ENCODE measurements at places on chromosomes 4 and X.

DNA sequence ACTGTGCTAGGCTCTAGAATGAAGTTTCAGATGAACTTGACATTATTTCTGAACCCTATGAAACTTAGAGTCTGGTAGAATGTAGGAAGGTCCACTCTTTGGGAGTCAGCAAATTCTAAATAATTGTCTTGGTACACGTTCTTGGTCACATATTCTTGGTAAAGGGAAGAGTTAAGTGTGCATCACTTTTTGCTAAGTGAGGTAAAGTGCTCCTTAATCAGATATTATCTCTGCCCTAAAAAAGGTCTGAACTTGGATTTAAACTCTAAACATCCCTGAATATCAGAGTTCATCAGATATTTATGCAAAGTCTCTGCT lies 7.2 kb downstream of the OCIAD2 start:
- DNase-seq: no peak

DNA sequence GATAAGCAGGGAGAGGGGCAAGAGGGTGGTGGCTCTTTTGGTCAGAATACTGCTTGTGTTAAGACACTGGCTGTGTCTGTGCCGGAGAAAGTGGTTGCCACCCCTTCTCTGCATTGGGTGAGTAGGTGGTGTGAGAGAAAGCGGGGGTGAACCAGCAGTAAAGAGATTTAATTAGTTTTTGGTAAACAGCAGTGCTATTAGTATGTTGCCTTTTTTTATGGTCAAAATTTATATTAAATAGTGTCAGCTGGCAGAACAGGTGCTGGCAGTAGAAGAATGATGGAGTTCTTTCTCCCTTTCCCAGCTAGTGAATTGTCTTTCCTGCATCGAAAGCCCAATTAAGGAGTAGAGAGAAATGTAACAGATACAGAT lies 181.6 kb downstream of the LARP7 start:
- DNase-seq: no peak

DNA sequence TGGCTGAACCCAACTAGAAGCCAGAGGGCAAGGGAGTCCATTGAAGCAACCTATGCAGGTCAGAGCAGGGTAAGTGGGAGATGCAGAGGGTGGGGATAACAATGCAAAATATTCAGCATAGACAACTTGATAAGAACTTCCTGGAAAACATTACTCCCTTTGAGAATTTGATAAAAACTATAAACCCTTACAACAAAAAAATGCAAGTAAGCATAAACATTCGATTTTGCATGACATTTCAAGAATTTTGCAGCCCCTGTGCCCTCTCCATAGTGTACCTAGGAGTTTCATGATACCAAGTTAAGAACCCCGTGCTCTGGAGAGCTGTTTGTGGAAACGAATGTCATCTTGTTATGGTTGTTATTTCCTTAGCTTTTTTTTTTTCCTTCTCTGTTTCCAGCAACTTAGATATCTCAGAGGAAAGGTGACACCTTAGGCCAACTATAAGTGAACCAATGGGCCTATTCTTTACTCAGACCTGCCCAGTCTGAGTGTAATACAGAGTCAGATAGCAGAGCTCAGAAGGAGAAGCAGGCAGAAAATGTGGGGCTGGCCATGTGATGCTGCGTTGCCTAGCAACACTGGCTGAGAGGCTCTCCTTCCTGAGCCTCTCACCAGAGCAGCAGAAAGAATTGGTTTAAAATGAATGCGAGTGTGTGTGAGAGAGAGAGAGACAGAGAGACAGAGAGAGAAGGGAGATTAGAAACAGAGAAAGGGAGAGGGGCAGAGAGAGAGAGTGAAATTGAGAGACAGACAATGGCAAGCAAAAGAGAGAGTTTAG lies 36.7 kb upstream of the GABRQ start:
- no peak for DNase-seq

DNA sequence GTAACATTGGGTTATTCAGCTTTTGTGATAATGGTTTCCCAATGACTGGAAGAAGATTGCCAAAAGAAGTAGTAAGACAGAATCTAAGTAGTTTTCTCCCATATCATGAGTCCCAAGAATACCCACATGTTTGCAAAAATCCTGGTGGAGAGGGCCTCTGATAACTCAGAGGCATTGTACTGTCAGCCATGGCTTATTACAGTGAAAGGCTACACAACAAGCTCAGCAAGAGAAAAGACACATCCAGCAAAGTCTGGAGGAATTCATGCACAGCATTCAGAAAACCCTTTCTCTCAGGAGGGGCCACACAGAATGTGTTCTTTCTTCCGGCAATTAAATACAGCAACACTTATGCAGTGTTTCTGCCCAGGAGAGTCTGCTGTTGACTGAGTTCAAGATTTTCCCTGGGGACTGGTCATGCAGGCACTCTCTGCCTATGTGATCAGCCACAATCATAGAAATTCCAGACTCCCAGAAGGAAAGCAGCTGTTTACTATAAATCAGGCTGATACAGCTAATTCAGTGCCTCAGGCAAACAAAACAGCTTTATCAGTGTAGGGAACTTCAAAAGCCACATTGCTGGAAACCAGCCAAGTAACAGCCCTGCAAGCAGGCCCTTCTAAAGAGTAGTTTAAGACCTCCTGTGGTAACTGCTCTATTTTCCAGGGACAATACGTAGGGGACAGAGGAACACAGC lies 937.1 kb downstream of the CCSER1 start:
- no peak for DNase-seq

DNA sequence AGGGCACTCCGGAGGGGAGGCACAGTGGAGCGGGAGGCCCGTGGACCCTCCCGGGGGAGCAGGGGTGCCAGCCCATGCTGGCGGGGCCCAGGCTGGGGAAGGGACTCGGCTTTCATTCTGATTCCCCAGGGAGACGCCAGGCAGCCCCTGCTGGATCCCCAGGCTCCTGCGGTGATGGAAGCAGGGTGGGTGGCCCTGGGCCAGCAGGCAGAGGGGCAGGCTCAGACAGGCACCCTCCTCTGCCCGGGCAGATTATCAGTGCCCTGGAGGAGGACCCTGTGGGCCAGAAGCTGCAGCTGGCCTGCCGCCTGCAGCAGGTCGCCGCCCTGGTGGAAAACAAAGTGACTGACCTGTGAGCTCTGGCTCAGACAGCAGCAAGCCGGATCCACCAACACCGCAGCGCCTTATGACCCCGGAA lies 2.1 kb upstream of the SRPK3 start:
- no peak for DNase-seq

DNA sequence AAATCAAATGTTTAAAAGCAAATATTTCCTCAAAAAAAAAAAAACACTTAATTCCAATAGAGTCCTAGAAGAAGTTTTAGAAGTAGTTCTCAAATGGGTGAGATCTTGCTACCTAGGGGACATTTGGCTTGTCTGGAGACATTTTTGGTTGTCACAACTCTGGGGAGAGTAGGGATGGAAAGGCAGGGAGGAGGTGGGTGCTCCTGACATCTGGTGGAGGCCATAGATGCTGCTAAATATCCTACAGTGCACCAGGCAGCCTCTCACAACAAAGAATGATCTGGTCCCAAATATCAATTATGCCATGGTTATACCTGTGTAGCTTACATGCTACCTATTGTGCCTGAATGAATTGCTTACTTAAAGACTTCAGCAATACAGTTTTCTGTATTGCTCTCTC lies 46.8 kb downstream of the CPE start:
- DNase-seq: no peak

GRCh38 chr4:10092481-10093270 lies 23.9 kb downstream of the WDR1 start:
- no peak for DNase-seq

- DNase-seq: no peak
Measured at GRCh38 chr4:120855307-120856001, 67.1 kb downstream of the PRDM5 start.

- DNase-seq: no peak
Measured at GRCh38 chr4:36320117-36320896, 38.9 kb downstream of the DTHD1 start.

- no peak for DNase-seq
Measured at GRCh38 chr4:105147553-105148161, 981 bp downstream of the TET2 start.

- no peak for DNase-seq
Measured at GRCh38 chrX:22349116-22349515, 76.4 kb downstream of the CBLL2 start.

DNA sequence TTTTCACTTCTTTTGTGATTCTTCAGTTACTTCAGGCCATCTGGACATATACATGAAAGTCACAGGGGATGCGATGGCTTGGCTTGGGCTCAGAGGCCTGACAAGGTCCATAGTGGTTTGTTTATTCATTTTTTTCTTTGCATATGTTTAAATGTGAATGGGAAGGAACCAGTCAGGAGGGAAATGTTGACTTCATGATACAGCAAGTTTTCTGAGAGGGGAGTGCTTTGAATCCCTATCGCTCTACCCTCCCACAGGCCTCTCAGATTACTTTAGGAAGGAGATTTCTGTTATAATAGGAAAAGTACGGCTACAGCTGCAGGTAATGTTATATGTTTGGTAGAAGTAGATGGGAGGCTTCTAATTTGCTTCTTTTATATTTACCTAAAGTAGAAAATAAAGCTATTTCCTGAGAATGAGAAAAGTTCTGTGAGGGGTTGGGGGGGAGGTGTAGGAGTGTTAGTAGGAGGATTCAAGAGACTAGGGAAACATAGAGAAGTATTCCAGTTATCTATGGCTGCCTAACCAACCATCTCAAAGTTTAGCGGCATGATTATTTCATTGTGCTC lies 322.9 kb downstream of the RAPGEF2 start:
- DNase-seq: no peak

- no peak for DNase-seq
Measured at GRCh38 chrX:4622486-4623167, 909.2 kb upstream of the PRKX start.

DNA sequence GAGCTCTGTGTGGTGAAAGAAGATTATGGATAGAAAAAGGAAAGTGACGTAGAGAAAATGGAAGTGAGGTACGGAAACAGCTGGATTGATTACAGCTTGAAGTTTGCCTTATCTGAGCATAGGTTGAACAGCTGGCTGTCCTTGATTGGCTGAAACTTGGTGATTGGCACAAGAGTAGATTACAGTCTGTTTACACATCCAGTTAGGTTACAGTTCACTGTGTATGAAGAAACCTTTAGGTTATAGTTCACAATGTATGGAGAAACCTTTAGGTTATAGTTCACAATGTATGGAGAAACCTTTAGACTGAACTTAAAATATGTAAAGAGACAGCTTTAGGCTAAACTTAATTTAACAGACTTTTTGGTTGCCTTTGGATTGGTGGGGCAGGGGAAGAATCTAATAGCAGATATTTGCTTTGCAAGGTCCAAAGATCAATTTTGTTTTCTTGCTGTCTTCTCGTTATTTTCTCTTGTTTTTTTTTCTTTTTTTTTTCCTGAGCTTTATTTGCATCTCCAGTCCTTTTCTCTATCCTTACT lies 15.6 kb upstream of the ART3 start:
- no peak for DNase-seq

GRCh38 chr4:52099860-52100461 lies 48.9 kb downstream of the SPATA18 start:
- no peak for DNase-seq

DNA sequence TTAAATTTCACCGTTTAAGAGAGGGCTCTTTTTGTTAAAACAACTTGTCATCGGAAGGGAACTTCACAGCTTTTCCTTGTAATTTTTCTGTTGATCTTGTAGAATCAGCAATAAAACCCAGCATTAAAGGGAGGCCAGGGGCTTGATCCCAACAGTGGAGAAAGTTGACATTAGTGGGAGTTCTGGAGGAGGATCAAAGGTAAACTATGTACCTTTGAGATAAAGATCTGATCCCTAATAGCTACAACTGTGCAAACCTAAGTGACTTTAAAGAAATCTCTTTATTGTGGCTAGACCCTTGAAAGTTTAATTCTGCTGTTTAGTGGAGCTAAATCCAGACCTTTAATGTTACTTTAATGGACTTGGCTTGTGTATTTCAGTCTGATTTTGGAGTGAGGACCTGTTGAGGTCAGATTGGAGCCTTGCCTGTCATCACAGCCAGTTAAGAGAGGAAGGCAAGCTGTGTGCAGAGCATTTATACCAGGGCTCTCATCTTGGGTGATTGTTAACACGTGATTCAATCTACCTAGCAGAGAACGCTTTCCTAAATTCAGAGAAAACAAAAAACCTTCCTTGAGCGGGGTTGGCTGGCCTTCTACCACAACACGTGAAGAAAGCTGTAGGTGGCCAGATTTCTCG lies 1.7 kb downstream of the DOCK11 start:
- no peak for DNase-seq

GRCh38 chr4:8776366-8776765 lies 95.3 kb downstream of the HMX1 start:
- no peak for DNase-seq

- no peak for DNase-seq
Measured at GRCh38 chr4:25857851-25858400, 4.9 kb downstream of the SEL1L3 start.

DNA sequence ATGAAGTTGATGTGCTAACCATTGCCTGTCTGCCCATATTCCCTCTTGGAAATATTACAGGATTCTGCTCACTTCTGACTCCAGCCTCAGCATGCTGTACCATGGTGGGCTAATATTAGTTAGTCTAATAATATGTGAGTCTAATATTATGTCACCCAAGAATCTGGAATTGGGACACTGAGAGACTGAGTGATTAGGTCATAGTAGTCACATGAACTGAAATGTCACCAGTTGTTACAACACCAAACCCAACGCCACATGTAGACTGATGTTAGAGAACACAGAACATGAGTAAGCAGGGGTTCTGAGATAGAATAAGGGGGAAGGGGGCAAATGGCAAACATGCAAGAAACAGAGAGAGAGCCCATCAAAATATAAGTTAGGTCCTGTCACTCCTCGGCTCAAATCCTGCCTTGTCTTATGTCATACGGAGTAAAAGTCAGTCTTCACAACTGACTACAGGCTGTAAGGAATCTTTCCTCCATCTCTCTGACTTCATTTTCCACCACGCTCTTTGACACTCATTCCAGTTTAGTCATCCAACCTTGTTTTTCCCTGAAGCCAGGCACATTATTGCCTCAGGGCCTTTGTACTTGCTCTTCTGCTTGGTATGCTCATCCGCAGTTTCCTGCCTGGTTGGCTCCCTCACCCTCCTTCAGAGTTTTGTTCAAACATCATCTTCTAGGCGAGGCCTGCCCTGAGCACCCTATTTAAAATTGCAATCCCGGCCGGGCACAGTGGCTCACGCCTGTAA lies 9.6 kb upstream of the SLAIN2 start:
- no peak for DNase-seq

DNA sequence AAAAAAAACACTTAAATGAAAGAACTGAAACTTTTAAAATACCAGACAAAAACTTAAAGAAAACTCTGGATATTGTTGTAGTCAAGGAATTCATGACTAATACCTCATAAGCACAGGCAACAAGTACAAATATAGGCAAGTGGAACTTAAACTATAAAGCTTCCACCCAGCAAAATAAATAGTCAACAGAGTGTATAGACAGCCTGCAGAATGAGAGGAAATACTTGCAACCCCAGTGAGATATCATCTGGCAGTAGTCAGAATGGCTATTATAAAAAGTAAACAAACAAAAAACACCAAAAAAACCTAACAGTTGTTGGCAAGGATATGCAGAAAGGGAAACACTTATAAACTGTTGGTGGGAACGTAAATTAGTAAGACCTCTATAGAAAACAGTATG lies 9.6 kb upstream of the RPS6KA6 start:
- DNase-seq: no peak

GRCh38 chr4:158817562-158818296 lies 48.9 kb downstream of the FNIP2 start:
- DNase-seq: no peak
